Lung (tissue), 17 donors: ENCODE measurements at places on chromosomes 3 and 15.
A peak's percentile ranks its signal among the peaks of the same experiment; 100 is the strongest.

- DNase-seq, result no peak
- no peak overlapping the region for H3K4me3 ChIP-seq
- H3K4me1 ChIP-seq, result no peaks in the 10 kb centered on the region
- no peaks in the 10 kb centered on the region for H3K36me3 ChIP-seq
- no peak overlapping the region for H3K27ac ChIP-seq
Measured at GRCh38 chr15:98123834-98124233, 163.3 kb downstream of the ARRDC4 start.

DNA sequence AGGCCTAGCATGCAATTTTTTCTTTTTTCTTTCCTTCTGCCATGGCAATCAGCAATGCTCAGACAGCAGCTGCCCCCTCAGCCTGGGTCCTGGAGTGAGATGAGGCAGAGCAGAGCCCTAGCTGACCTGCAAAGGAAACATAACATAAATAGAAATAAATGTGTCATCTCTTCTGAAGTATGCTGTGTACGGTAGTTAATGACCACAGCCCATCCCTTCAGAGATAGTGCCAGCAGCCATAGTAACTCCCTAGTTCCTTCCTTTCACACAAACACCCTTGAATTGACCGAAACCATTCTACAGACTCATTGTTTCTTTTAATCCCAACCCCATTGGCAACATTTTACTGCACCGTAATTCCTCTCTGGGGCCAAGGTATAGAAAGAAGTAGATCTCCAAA lies 8.4 kb upstream of the CD47 start:
- DNase-seq, result no peak
- no peaks in the 10 kb centered on the region for H3K27me3 ChIP-seq
- H3K4me1 ChIP-seq, result no peaks in the 10 kb centered on the region
- H3K36me3 ChIP-seq, result no peaks in the 10 kb centered on the region

DNA sequence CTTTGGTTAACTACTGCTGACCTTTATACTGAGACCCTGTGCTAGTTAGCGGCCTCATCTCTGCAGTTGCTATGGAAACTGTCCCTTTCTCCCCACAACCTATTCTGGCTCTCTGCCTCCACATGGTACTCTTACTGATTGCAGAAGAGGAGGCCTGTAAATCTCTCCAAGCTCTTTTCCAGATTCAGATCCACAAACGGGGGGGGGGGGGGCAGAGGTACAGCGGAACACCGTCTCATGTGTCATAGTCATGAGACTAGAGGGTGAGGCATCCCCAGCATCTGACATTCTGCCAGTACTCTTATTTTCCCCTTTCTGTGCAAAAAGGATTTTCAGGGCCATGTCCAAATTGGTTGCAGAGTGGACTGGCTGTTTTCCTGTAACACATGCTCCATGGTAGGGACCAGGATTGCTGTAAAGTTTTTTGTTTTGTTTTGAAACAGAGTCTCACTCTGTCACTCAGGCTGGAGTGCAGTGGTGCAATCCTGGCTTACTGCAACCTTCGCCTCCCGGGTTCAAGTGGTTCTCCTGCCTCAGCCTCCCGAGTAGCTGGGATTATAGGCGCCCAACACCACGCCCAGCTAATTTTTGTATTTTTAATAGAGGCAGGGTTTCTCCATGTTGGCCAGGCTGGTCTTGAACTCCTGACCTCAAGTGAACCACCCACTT lies 8.3 kb upstream of the MAP1A start:
- no peak overlapping the region for H3K4me3 ChIP-seq
- DNase-seq, result peak; percentile 36
- H3K27me3 ChIP-seq, result no peaks in the 10 kb centered on the region
- peaks cover 10% of the 10 kb centered on the region for H3K4me1 ChIP-seq
- no peaks in the 10 kb centered on the region for H3K36me3 ChIP-seq
- H3K27ac ChIP-seq, result no peak overlapping the region

DNA sequence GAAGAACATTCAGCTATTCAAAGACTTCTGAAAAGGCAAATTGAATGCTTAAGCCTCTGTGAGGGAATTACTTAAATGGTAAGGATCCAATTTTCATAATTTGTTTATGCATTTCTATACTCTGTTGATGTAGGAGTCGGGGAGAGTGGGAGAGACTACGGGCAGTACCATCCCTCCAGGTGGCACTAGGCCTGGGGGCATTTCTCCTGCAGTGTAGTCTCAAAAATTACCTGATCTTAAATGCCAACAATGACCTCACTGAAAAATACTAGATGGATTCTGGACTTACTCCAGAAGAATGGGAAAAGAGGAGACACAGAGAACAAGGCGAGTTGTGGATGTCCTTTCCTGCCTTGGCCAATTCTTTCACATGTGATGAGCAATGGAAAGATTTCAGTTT lies 77.8 kb upstream of the PLXND1 start:
- H3K4me1 ChIP-seq, result peaks cover 9% of the 10 kb centered on the region
- H3K36me3 ChIP-seq, result no peaks in the 10 kb centered on the region
- H3K27ac ChIP-seq, result no peak overlapping the region
- no peak overlapping the region for H3K4me3 ChIP-seq

- H3K36me3 ChIP-seq, result no peaks in the 10 kb centered on the region
- DNase-seq, result no peak
- H3K4me3 ChIP-seq, result no peak overlapping the region
- H3K4me1 ChIP-seq, result no peaks in the 10 kb centered on the region
- no peaks in the 10 kb centered on the region for H3K27me3 ChIP-seq
Measured at GRCh38 chr15:40957581-40958051, 4.3 kb downstream of the CHAC1 start.

DNA sequence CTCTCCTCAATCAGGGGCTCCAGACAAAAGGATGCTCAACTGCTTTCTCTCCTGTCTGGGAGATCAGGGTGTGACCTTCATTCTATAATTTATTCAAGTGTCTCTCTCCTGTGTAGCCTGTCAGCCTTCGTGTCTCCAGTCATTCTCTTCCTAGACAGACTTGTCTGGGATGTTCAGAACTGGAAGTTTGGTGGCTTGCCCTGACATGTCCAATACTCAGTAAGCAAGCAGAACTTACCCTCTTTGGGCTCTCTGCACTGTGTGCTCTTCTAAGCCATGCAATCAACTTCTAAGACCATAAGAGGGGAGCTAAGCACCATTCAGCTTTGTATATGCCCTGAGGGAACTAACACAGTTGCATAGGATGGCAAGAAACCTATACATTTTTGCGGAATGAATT lies 14.1 kb downstream of the ACKR2 start:
- no peak for DNase-seq
- no peaks in the 10 kb centered on the region for H3K27me3 ChIP-seq
- H3K4me1 ChIP-seq, result no peaks in the 10 kb centered on the region
- no peak overlapping the region for H3K4me3 ChIP-seq
- no peaks in the 10 kb centered on the region for H3K36me3 ChIP-seq

GRCh38 chr3:126194713-126195305 lies 14.4 kb upstream of the ALDH1L1 start:
- H3K36me3 ChIP-seq, result no peaks in the 10 kb centered on the region
- H3K27me3 ChIP-seq, result no peaks in the 10 kb centered on the region
- H3K4me1 ChIP-seq, result no peaks in the 10 kb centered on the region
- no peak overlapping the region for H3K27ac ChIP-seq
- no peak for DNase-seq
- no peak overlapping the region for H3K4me3 ChIP-seq

GRCh38 chr3:141330718-141331376 lies 37.5 kb upstream of the ZBTB38 start:
- H3K4me3 ChIP-seq, result no peak overlapping the region
- no peaks in the 10 kb centered on the region for H3K36me3 ChIP-seq
- H3K27ac ChIP-seq, result no peak overlapping the region

GRCh38 chr15:63006032-63006878 lies 36.3 kb upstream of the TPM1 start:
- H3K4me3 ChIP-seq, result no peak overlapping the region
- no peaks in the 10 kb centered on the region for H3K4me1 ChIP-seq
- no peaks in the 10 kb centered on the region for H3K27me3 ChIP-seq
- H3K27ac ChIP-seq, result no peak overlapping the region

- no peak overlapping the region for H3K4me3 ChIP-seq
- no peaks in the 10 kb centered on the region for H3K27me3 ChIP-seq
- no peaks in the 10 kb centered on the region for H3K4me1 ChIP-seq
- no peak overlapping the region for H3K27ac ChIP-seq
- DNase-seq, result no peak
Measured at GRCh38 chr15:34085746-34086145, 15.9 kb downstream of the EMC7 start.

DNA sequence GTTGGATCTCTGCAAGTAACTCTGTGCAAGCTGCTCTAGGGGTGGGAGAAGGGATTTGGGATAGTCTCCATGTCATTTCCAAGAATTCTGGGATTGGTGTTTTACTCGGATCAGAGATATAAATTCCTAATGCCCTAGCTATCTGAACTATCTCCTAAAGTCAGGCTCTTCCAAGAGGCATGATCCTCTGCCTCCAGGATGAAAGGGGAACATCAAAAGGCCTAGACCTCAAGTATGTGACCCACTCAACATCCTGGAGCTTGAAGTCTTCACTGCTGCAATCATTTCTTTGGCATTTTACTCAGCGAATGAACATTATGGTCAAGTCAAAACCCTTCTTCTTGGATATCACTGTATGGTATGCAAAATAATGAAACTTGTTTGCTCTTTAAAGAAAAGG lies 104.5 kb downstream of the CEMIP start:
- no peaks in the 10 kb centered on the region for H3K4me1 ChIP-seq
- H3K4me3 ChIP-seq, result no peak overlapping the region
- H3K27me3 ChIP-seq, result no peaks in the 10 kb centered on the region
- no peak for DNase-seq
- H3K27ac ChIP-seq, result no peak overlapping the region

- H3K36me3 ChIP-seq, result no peaks in the 10 kb centered on the region
- peak; percentile 71 for DNase-seq
- H3K27me3 ChIP-seq, result no peaks in the 10 kb centered on the region
- H3K4me3 ChIP-seq, result no peak overlapping the region
- H3K27ac ChIP-seq, result peak overlapping the region; percentile 13
Measured at GRCh38 chr15:39127925-39128617, 452.8 kb upstream of the THBS1 start.

GRCh38 chr15:76376816-76377215 lies 40.2 kb downstream of the ISL2 start:
- peaks cover 8% of the 10 kb centered on the region for H3K36me3 ChIP-seq
- H3K27ac ChIP-seq, result no peak overlapping the region
- no peak overlapping the region for H3K4me3 ChIP-seq

DNA sequence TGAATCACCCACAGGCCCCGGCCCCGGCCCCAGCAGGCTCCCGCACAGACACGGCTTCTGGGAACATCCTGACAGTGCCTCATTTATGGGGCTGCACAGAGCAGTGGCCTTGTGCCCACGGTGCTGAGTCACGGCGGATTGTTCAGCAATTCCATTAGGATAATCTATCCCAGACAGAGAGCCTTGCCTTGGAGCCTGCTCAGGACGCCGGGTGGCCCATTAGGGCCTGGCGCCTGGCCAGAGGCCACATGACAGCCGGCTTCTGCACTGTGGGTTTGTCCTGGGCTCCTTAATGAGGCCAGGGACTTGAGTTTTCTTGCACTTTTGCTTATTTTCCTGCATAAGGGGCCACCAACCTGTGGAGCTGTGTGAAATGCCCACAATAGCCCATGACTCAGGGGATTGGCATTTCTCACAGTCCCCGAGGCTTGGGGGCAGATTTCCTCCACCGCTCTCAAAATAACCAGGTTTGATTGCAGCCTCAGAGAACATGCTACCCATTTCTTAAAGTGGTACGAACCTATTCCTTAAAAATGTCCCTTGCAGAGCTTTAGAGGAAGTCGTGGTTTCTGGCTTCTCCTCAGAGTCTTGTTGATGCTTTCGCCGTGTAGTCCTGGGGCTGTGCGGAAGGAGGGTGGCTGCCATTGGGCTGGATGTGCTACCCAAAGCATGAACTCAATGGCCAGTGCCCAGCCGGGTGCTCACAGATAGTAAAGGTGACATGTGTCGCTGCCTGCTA lies 19.0 kb downstream of the SYNM start:
- no peaks in the 10 kb centered on the region for H3K27me3 ChIP-seq
- peak overlapping the region; percentile 82 for H3K27ac ChIP-seq
- H3K36me3 ChIP-seq, result no peaks in the 10 kb centered on the region
- peaks cover 17% of the 10 kb centered on the region for H3K4me1 ChIP-seq
- DNase-seq, result peak; percentile 78

- H3K27me3 ChIP-seq, result no peaks in the 10 kb centered on the region
- H3K36me3 ChIP-seq, result no peaks in the 10 kb centered on the region
- H3K4me3 ChIP-seq, result peak within 1 kb of the TSS; percentile 91
- H3K4me1 ChIP-seq, result no peaks in the 10 kb centered on the region
- DNase-seq, result peak; percentile 88
Measured at GRCh38 chr3:185253645-185254410, at the start of gene EHHADH. TSS of gene EHHADH (minus strand) at chr3:185254049. CDS start at chr3:185254022, 27 bp downstream.

- no peak overlapping the region for H3K4me3 ChIP-seq
- H3K27me3 ChIP-seq, result no peaks in the 10 kb centered on the region
- peaks cover 25% of the 10 kb centered on the region for H3K4me1 ChIP-seq
- peaks cover 16% of the 10 kb centered on the region for H3K36me3 ChIP-seq
Measured at GRCh38 chr3:8557298-8557697, 55.7 kb downstream of the LMCD1 start.

GRCh38 chr3:189813647-189814240 lies 182.6 kb downstream of the TP63 start:
- H3K4me1 ChIP-seq, result no peaks in the 10 kb centered on the region
- H3K4me3 ChIP-seq, result no peak overlapping the region
- H3K36me3 ChIP-seq, result no peaks in the 10 kb centered on the region
- DNase-seq, result no peak
- no peaks in the 10 kb centered on the region for H3K27me3 ChIP-seq
- no peak overlapping the region for H3K27ac ChIP-seq

GRCh38 chr3:143084856-143085731 lies 34.5 kb upstream of the CHST2 start:
- DNase-seq, result no peak
- no peaks in the 10 kb centered on the region for H3K27me3 ChIP-seq
- no peaks in the 10 kb centered on the region for H3K4me1 ChIP-seq
- H3K4me3 ChIP-seq, result no peak overlapping the region
- no peaks in the 10 kb centered on the region for H3K36me3 ChIP-seq
- no peak overlapping the region for H3K27ac ChIP-seq

- no peaks in the 10 kb centered on the region for H3K27me3 ChIP-seq
- H3K4me1 ChIP-seq, result no peaks in the 10 kb centered on the region
- no peak overlapping the region for H3K27ac ChIP-seq
- H3K36me3 ChIP-seq, result no peaks in the 10 kb centered on the region
Measured at GRCh38 chr15:78360367-78360801, 20.2 kb downstream of the CRABP1 start.

- H3K4me3 ChIP-seq, result no peak overlapping the region
- H3K4me1 ChIP-seq, result peaks cover 9% of the 10 kb centered on the region
- H3K27ac ChIP-seq, result no peak overlapping the region
- no peak for DNase-seq
Measured at GRCh38 chr3:127962937-127963336, 47.9 kb downstream of the KBTBD12 start.

DNA sequence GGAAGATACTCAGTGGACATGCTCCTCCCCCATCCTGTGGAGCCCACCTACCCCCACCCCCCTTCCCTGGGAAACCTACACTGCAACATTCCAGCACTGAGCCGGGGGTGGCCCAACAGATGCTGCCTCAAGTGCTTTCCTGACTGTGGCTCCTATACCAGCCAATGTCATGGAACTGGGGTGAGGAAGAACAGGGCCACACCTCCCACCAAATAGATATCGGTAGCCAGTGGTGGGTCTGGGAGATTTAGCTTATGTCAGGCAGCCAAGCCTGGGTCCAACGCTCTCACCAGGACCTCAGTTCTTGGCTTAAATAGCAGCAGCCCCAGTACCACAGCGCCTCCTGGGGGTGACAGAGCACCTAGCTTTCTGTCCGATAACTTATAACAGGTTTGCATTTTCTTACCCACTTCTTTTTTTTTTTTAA lies 30.3 kb downstream of the CDC25A start:
- H3K4me1 ChIP-seq, result no peaks in the 10 kb centered on the region
- no peak overlapping the region for H3K27ac ChIP-seq
- no peaks in the 10 kb centered on the region for H3K27me3 ChIP-seq
- peak; percentile 66 for DNase-seq
- no peak overlapping the region for H3K4me3 ChIP-seq
